ENCODE measurements at places on chromosomes 3 and 15.

DNA sequence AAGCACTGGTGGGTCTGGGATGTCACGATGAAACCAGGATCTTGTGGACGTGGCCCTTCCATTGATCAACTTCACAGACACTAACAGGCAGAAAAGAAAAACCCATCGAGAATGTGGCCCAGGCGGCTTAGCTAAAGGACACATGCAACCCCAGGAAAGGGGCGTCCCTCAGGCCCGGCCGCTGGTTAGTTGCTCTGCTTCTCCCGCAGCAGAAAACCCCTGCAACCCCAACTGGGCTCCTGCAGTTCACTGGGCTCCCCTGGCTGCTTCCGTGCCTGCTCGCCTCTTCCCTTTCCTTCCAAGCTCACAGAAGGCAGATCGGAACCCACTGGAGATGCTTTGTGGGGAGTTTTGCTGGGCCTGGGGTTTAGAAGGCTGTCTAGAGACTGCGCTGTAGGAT, 1.1 kb downstream of the GASK1A start:
- no peak for DNase-seq

- no peak for DNase-seq
These were observed 83.3 kb downstream of the EDEM1 start for GRCh38 chr3:5270666-5271371.

DNA sequence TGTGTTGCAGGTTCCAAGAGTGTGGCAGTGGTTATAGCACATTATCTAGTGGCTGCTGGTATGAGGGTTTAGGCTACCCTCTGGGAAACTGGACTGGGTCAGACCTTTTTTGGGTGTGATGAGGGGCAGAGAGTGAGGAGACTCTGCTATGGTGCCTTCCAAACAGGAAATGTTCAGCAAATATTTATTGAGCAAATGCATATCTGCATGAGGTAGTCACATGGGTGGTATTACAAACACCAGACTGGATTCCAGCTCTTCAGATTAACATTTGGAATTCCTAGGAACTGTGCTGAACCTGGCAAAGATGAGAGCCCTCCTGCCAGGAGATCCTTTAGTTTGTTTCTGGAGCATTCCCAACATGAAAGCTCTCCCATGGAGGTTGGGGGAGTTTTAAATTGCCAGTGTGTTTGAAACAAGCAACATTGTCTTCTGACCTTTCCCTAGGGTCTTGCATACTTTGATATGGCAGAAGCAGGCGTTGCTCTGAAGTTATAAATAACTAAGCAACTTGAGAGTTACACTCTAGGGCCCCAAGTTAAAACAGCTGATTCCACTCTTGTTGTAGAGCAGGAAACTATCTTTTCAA, 341.2 kb upstream of the C2CD4B start:
- DNase-seq: no peak

DNA sequence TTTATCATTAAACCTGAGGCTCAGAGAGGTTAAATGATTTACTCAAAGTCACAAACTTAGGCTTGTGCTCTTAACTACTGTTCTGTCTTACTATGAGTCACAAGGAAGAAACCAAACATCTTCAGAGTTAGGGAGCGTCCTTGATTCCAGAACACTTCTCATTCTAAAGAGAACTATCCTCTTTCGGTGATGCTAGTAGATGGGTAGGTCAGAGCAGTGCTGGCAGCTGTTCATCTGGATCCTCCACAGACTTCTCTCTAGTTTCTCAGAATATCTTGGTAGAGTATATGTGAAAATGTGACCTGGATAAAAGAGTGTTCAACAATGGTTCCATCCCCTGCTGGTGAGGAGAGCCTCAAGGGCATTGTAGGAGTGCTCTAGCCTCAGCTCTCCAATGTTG, 3.3 kb downstream of the ARL6IP5 start:
- no peak for DNase-seq

- DNase-seq: no peak
These were observed 264.7 kb downstream of the ZBBX start for GRCh38 chr3:167115331-167115934.

GRCh38 chr3:145088917-145089316, 1072.1 kb downstream of the PLOD2 start:
- DNase-seq: no peak

- DNase-seq: peak; percentile 54
These were observed 9.4 kb upstream of the CMSS1 start for GRCh38 chr3:99808163-99808794.

- no peak for DNase-seq
These were observed 111.1 kb upstream of the HACD2 start for GRCh38 chr3:123695731-123696640.

GRCh38 chr3:13843351-13843750, 36.5 kb downstream of the WNT7A start:
- DNase-seq: no peak

- DNase-seq: no peak
These were observed 7.5 kb downstream of the DTWD1 start for GRCh38 chr15:49628379-49628778.

GRCh38 chr3:13134879-13135206, 61.6 kb upstream of the IQSEC1 start:
- no peak for DNase-seq

- no peak for DNase-seq
These were observed 227.4 kb upstream of the DCBLD2 start for GRCh38 chr3:99128725-99129505.

- no peak for DNase-seq
These were observed 106.8 kb downstream of the TNIK start for GRCh38 chr3:171353423-171353822.

DNA sequence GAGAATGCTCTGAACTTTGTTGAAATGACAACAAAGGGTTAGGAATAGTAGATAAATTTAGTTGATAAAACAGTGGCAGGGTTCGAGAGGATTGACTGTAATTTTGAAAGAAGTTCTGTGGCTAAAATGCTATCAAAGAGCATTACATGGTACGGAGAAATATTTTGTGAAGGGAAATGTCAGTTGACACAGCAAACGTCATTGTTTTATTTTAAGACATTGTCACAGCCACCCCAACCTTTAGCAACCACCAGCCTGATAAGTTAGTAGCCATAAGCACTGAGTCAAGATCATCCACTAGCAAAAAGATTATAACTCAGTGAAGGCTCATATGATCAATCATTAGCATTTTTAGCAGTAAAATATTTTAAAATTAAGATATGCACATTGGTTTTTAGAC, 8.7 kb upstream of the ST3GAL6 start:
- DNase-seq: no peak

GRCh38 chr15:38091078-38091645, 156.7 kb downstream of the TMCO5A start:
- no peak for DNase-seq

- DNase-seq: no peak
These were observed 694.1 kb downstream of the AGBL1 start for GRCh38 chr15:86773736-86774135.

- DNase-seq: no peak
These were observed 213.2 kb downstream of the THSD4 start for GRCh38 chr15:71328453-71328852.

- DNase-seq: no peak
These were observed 387.9 kb downstream of the RBMS3 start for GRCh38 chr3:29668728-29669127.

DNA sequence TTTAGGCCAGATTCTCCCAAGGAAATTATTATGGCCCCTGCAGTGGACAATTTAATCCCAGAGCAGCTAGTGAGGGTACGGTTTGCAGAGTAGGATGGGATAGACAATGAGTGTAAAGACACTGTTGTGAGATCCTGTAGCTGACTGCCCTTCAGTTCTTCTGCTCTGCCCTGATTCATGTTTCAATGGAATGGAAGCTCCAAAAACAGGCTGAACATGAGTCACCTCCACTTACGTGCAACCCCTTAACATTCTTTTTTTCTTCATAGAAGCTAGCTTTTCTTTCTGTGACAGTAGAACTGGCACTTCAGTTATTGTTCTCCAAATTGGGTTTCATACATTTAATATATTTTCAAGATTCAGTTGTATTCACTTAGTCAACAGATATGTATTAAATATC, 32.1 kb downstream of the CLDN18 start:
- no peak for DNase-seq

- DNase-seq: no peak
These were observed 4.7 kb downstream of the BAHD1 start for GRCh38 chr15:40445421-40445922.

- no peak for DNase-seq
These were observed 25.6 kb downstream of the CDCP1 start for GRCh38 chr3:45120359-45121158.

- DNase-seq: no peak
These were observed 53.4 kb downstream of the LDHAL6B start for GRCh38 chr15:59260090-59260489.

GRCh38 chr3:18445401-18446148, 20.4 kb upstream of the SATB1 start:
- DNase-seq: peak; percentile 82

DNA sequence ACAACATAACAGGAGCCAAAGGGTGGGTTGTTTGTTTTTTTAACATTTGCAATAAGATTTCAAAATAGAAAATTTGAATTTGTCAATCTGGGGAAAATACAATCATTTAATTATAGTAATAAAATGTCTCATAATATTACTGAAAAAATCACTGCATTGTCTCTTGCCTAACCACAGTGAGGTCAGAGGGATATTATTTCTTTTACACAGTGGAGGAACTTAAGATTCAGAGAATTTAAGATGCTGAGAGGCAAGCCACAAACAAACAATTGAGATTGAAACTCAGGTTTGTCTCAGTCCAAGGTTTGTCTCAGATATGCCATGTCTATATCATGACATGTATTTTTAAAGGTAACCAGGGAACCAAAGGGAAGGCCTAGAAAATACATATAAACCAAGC, 428.7 kb downstream of the FOXP1 start:
- no peak for DNase-seq

GRCh38 chr3:48762816-48763215, 45.8 kb upstream of the IP6K2 start:
- no peak for DNase-seq

GRCh38 chr15:80176443-80176842, 23.6 kb downstream of the FAH start:
- DNase-seq: no peak

DNA sequence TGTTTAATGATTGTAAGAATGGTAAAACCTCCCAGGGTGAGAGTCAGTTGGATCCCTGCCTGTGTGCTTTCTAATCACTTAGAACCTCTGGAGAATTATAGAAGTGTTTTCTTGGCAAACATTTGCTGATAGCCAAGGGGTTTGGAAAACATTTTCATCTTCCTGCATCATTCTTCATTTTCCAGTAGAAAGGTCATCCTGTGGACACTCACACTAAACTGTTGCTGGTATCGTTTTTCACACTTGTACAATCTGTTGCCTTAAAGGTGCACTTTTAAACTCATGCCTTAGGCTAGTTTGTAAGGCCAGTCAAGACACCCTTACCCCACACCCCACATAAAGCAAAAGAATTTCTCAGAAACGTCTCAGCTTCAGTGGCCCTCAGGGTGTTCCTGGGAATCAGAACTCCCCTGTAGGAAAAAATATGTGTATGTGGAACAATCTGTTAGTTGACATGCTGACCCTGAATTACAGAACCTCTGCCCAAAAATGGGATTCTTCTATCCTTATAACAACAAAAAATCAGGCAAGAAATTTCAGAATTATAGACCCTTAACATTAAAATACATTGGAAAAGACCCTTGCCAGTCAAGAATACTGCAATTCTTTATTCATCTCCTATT, 5.8 kb upstream of the PLD1 start:
- DNase-seq: no peak

GRCh38 chr3:101677436-101678286, 729 bp upstream of the ZBTB11 start:
- DNase-seq: no peak

GRCh38 chr3:13020159-13020750, 53.0 kb downstream of the IQSEC1 start:
- no peak for DNase-seq

DNA sequence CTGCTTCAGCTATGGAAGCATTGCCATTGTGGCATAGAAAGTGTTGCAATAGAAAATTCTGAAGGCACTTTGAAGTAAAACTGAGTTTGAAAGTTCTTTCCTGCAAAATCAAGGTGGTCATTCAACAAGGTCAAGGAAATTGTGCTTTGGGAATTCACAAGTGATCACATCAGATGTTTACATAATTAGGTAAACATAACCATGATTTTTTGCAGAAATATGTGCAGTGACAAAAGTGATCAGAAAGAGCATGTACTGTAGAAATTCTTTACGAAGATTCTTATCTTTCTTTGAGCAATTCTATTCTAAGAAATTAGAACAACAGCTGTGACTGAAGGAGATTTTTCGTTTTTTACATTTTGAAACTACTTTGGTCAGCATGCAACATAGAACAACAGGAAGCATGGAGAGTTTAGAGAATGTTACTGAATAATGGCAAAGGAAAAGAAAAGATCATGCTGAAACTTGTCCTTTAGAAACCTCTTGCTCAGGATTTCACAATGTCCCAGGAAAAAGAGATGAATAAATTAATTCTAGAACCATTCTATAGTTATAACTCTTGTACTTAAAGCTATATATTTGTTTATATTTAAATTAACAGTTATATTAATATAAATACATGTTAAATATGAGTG, 643.4 kb upstream of the ARPP21 start:
- no peak for DNase-seq

GRCh38 chr3:193826159-193826795, 233.3 kb downstream of the OPA1 start:
- DNase-seq: no peak

DNA sequence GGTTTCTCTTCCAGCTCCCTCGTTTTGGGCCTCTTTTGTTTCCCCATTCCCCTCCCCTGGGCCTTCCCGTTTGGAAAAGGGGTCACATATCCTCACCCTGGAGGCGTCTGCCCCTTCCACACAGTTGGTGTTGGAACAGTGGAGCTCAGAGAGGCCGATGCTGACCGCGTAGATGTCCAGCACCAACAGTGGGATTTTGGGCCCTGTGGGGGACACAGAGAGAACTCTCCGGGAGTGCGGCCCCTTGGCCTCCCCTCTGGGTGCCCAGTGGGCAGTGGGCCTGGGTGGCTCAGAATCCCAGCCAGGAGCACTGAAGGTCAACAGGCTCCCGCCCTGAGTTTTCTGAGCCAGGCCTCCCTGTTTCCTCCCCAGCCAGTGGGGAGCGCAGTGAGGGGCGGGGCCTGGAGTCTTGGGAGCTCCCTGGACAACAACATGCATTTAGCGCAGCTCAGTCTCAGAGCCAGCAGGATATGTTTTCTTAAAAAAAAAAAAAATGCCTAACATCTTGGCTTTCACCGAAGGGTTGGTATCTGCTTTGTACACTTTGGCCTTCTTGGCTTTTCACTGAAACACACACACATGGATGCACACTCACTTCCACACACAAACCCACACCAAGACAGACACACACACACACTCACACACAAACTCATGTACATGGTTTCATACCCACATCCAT, 670 bp upstream of the ISLR start:
- DNase-seq: no peak

GRCh38 chr3:13902648-13903238, 22.9 kb upstream of the WNT7A start:
- no peak for DNase-seq

All from CD4-positive, alpha-beta T cell treated with Interleukin-10 for 1 hour (primary cell).